ENCODE measurements at places on chromosomes 12 and 14. TPM values are rescaled to one million over a fixed set of nuclear protein-coding genes. Genes with fewer than 3 reads are reported as not detected.

The MANSC4 gene
- not detected for total RNA-seq

- no peak for DNase-seq
Measured at GRCh38 chr12:78176643-78177042, 345.9 kb downstream of the NAV3 start.

GRCh38 chr14:23539248-23540140 lies 12.1 kb downstream of the ZFHX2 start:
- DNase-seq, result no peak

The TRHDE gene
- 1.8 TPM for total RNA-seq

The KRT83 gene
- not detected for total RNA-seq

The LRIG3 gene
- total RNA-seq, result 23.3 TPM

- DNase-seq, result no peak
Measured at GRCh38 chr12:4648104-4648500, 749 bp downstream of the AKAP3 start.

The ADCY4 gene
- 45.7 TPM for total RNA-seq

DNA sequence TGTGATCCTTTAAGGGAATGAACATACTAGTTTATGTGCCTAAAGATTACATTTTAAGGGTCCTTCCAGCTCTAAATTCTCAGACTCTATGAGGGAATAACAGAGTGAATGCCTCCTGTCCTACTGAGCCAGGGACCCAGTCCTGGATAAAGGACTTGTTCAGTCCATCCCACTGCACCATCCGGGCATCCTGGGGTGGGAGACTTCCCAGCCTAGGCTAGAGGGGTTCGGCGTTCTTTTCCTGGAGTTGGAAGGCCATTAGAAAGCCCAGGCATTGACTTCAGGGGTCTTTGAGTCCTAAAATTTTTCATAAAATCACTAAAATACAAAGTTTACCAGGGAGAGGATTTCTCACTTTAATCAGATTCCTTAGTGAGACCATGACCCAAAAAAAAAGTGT lies 127.9 kb upstream of the FKBP4 start:
- peak; percentile 22 for DNase-seq

DNA sequence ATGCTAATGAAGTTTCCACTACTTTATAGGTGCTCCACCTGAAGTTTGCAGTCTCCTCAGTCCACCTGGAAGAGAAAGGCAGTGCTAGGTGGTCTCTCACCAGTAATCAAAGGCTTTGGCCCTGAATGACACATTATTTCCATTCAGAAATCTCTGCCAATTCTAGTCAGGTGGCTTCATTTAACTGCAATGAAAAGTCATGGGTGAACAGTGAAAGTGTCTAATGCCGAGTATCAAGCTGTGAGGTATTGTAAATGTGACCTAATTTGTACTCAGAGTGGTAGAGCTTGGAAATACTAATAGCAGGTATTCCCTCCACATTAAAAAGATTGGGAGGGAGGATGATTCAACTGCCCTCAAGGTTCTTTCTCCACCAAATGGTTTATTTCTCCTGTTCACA lies 220.9 kb upstream of the LRFN5 start:
- DNase-seq, result no peak

Data from aorta (tissue), 5 donors.